ENCODE measurements at places on chromosomes 1 and 21. TPM values are rescaled to one million over a fixed set of nuclear protein-coding genes. Genes with fewer than 3 reads are reported as not detected.

- DNase-seq, result no peak
These were observed 17.6 kb downstream of the GABPA start for GRCh38 chr21:25752416-25752815.

The NVL gene
- 23.0 TPM for polyA plus RNA-seq

- no peak for DNase-seq
These were observed 80.8 kb downstream of the DOP1B start for GRCh38 chr21:36237441-36237840.

DNA sequence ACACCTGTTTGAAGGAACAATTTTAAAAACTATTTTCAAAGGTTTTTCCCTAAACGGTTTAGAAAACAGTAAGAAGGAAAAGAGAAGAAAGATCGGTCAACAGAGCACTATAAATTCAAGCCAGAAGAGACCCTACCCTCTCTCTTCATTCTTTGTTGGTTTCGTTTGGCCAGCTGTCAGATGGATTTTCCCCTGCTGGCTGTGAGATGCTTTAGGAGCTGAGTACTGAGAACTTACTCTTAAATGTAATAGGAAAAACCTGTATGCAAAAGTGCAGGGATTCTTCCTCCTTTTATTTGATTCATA lies 1.3 kb upstream of the TXNIP start:
- no peak for DNase-seq

The PPP1R15B gene
- polyA plus RNA-seq, result 22.3 TPM

DNA sequence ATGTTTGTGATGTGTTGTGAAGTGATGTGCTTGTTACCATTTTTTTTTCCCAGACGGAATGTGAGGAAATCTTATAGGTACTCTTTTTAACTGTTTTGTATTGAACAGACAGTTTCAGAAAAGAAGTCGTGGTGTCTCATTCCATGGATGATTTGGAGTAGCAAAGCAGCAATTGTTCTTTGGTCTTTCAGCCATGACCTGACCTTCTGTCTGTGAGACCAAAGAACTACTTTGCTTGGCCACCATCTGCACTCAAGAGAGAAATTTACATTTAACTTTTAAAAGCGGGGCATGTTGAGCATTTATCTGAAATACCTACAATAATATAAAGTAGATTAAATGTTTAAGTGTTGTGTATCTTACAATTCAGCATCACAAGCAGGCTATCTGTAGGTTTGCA lies 90.2 kb downstream of the SDCCAG8 start:
- no peak for DNase-seq

- DNase-seq, result peak; percentile 55
These were observed at the start of gene DHCR24 for GRCh38 chr1:54886724-54887664. DHCR24 (minus strand) TSS chr1:54887195; CDS start chr1:54887119, 76 bp downstream.

The CRNN gene
- polyA plus RNA-seq, result not detected

GRCh38 chr1:15849775-15850324 lies 2.3 kb downstream of the SPEN start:
- peak; percentile 31 for DNase-seq

DNA sequence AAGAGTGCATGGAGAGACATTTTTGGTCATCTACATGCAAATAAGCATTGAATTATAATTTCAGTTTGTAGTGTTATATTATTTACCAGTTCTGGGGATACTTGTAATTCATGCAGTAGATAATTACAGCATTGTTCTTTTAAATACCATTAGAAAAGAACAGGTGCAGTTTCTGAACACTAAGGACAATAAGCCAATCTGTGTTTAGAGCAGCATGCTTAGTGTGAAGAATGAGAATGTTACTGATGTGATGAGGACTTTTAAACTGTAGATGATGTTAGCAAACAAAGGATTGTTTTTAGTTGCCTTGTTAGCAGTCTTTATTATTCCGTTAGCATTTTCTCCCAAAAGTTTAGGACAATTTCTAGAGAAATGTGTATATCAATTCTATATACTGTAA lies 348.3 kb downstream of the BRINP3 start:
- no peak for DNase-seq
